Cortex of kidney (tissue), 1 donor: ENCODE measurements at places on chromosomes 16 and 17.

GRCh38 chr17:41308918-41309359, at the start of gene KRTAP16-1:
Gene KRTAP16-1, minus strand, starts transcription at chr17:41309309. Its CDS starts 56 bp downstream, at chr17:41309253.
- no peak for DNase-seq

- DNase-seq: no peak
These were observed 138.4 kb downstream of the PHKB start for GRCh38 chr16:47599512-47599911.

- DNase-seq: no peak
These were observed 4.0 kb upstream of the BAIAP2 start for GRCh38 chr17:81030741-81031565.

DNA sequence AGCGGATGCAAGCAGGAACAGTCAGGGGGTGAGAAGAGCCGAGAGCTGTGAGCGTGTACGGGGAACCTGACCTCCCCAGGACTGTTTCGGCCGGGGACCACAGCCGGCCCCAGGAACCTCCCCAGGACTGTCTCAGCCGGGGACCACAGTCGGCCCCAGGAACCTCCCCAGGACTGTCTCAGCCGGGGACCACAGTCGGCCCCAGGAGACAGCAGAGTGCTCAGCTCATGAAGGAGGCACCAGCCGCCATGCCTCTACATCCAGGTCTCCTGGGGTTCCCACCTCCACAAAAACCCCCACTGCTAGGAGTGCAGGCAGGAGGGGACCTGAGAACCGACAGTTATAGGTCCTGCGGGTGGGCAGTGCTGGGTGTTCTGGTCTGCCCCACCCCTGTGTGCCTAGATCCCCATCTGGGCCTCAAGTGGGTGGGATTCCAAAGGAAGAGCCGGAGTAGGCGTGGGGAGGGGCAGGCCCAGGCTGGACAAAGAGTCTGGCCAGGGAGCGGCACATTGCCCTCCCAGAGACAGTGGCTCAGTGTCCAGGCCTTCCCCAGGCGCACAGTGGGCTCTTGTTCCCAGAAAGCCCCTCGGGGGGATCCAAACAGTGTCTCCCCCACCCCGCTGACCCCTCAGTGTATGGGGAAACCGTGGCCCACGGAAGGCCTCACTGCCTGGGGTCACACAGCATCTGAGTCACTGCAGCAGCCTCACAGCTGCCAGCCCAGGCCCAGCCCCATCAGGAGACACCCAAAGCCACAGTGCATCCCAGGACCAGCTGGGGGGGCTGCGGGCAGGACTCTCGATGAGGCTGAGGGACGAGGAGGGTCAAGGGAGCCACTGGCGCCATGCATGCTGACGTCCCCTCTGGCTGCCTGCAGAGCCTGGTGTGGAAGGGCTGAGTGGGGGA, 4.3 kb downstream of the RHBDF1 start:
- no peak for DNase-seq

DNA sequence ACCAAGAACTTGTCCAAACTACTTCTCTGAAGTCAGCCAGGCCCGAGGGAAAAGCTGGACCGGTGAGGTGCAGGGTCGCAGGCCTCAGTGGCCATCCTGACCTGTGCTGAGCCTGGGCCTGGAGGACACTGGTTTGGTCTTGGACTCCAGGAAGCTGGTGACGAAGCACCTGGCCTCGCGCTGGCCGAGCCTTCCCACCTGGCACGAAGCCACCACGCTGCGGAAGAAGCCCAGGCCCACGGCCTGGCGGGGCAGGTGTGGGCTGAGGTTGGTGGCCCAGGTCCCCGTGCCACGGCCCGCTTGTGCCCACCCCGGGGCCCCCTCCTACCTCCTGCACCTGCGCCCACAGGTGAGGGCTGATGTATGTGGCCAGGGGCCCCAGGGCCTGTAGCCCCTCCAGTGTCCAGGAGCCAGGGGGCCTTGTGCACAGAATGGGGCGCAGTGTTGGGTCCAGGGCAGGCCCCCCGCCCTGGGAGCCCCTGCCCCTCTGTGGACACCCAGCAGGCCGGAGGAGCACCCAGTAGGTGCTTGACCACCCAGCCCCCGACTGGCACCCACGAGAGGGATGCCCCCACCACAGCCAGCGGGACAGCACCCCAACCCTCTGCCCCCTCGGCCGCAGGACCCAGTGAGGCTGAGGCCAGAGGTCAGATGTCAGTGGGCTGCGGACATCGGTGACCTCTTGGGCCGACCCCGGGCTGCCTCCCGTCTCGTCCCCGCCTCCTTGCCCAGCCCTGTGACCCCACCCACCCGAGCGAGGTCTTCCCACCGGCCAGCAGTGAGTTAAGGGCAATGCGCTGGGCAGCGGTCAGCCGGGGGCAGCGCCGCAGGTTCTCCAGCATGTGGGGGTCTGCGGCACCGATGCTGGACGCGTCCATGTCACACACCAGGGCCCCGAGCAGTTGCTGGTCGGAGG, 13.8 kb downstream of the MSLN start:
- no peak for DNase-seq

GRCh38 chr17:63095459-63095858, 129.4 kb downstream of the TANC2 start:
- DNase-seq: no peak

DNA sequence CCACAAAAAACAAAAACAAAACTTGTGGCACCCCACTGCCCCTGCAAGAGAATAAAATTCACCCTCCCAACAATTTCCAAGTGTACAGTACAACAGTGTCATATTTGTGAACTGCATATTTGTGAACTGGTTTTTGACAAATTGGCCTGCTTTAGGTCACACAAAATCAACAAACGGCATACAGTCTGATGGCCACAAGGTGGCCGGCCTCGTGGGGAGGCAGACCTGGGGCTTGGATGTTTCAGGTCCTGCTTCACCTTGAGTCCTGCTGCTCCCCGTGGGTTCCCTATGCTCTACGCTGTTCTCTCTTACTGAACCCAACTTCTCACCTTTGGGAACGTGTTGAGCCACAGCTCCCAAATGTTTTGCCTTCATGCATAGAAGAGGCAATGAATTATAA, 102.2 kb downstream of the CDK5R1 start:
- no peak for DNase-seq

DNA sequence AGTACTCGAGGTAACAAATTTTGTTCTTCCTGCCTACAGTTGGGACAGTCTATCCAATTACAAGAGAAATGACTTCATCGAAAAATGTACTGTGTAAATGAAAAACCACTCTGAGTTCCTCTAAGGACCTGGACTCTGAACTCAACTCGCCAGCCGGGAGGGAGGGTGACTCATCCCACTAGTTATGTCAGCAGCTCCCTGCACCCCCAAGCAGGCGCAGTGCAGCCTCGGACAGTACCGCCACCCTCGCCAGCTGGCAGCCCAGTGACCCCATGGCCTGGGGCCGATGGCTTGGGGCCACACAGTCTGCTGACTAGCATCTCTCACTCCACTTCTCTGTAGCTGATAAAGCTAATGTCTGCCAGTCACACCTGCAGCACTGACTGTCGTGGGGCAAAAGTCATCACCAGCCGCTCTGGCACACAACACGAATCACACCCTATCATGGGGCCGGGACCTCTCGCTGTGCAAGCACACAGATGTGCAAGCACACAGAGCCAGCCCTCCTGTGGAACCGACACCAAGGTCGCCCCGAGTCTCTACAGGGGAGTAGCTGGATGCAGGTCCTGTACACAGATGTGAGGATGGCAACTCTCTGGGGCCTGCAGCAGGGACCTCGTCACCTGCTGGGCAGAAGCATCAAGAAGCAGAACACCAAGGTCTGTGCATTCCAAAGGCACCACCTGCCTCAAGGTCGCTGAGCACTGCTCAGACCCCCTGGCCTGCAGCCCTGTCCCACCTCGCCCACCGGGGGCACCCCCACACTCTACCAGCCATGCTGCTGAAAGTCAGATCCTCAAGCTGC, 5.7 kb downstream of the CSNK1D start:
- no peak for DNase-seq

GRCh38 chr16:29232811-29233704, 173.5 kb downstream of the NPIPB11 start:
- DNase-seq: no peak

GRCh38 chr17:19292377-19292711, 55.2 kb downstream of the EPN2 start:
- DNase-seq: no peak

DNA sequence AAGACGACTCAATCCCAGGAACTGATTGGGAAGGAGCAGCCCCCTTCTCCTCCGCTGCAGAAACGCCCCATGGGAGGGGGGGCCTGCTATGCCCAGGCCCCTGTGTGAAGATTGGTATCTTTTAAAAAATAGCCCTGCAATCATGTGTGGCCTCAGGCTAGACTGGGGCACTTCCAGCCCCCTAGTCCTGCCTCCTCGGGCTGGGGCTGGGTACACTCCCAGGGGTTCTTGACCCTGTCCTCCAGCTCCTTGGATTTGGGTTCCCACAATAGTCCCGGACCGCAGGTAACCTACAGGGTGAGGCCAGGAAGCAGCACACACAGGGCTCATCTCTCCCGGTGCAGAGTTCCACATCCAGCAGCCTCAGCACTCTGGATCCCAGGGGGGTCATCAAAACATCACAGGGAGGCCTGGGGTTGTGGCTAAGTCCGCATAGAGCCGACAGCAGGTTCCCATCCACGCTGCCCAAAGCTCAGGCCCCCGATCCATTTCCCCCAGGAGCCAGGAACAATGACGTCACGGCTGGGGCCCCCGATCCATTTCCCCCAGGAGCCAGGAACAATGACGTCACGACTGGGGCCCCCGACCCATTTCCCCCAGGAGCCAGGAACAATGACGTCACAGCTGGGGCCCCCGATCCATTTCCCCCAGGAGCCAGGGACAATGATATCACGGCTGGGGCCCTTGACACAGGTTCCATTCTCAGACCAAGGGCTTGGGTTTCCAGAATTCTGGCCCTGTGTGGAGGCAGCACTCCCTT, 202.4 kb downstream of the IRF8 start:
- no peak for DNase-seq

GRCh38 chr17:518047-518735, 165.6 kb upstream of the RPH3AL start:
- no peak for DNase-seq

- no peak for DNase-seq
These were observed 115.9 kb downstream of the DYNLRB2 start for GRCh38 chr16:80656711-80657150.

DNA sequence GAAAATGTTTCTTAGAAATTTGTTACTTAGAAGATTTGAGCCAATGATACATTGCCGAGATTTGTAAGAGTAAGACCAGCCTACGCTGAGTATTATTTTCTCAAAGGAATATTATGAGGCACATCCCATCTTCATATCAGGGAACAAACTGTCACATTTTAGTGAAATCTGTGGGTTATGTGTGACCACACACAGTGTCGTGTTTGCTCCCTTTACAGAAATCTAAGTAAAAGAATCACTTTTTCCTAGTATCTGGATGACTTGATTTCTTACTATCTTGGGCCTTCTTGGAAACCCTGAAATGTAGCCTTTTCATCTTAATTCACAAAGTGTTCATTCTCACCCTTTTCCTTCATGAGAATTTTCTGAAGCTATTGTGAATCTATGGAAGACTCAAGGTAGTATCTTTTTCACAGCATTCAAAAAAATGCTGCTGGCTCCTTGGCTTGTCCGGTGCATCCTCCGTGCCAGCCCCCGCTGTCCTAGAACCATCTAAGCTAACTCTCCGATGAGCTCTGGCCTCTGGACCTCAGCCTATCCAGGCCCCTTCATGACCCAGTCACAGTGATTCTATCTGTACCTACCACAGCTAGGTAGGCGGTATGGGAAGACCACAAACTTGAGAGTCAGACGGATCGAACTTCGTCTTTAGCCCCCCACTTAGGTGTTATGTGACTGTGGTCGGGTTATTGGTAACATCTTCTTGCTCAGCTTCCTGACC, 524.3 kb downstream of the MAF start:
- DNase-seq: no peak

GRCh38 chr16:55834049-55834448, 1.2 kb upstream of the CES1 start:
- DNase-seq: no peak

DNA sequence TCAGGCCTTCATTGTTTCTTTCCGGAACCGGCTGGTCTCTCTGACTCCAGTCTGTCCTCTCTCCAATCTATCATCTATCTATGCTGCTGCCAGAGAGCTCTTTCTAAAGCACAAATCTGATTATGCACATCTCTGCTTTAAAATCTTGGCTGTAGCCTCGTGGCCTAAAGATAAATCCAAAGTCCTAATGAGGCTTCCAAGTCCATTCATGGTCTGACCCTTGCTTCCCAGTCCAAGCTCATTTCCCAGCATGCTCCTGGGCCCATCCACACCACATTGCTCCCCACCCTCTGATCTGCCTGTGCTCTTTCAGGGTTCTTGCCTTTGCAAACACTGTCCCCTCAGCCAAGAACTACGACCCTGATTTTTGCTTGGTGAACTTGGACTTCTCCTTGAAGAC, 21.5 kb upstream of the PHB1 start:
- DNase-seq: no peak

- DNase-seq: no peak
These were observed 10.3 kb downstream of the CENPV start for GRCh38 chr17:16342979-16343378.

DNA sequence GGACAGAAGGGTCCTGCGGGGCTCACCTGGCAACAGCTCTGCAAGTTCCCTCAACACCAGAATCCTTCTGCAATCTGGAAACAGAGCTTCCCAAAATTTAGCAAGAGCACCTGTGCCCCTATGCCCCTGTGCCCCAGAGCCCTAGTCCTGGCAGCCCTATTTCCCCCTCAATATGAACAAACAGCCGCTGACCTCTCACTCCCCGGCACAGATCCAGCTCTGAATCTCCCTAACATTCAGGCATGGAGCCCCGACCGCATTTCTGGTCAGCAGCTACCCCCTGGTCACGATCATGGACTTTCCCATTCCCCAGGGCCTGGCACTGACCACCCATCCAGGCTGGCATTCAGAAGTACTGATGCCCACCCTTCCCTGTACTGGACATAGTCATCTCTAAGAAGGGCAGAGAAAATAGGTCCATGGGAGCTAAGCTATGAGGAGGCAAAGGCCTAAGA, 110.8 kb upstream of the SMURF2 start:
- no peak for DNase-seq

- DNase-seq: no peak
These were observed 27.2 kb downstream of the MAP3K14 start for GRCh38 chr17:45289301-45290268.

- DNase-seq: no peak
These were observed 8.3 kb upstream of the RBFOX1 start for GRCh38 chr16:7324321-7324720.

- DNase-seq: no peak
These were observed 9.2 kb upstream of the ACSF3 start for GRCh38 chr16:89084411-89084810.

DNA sequence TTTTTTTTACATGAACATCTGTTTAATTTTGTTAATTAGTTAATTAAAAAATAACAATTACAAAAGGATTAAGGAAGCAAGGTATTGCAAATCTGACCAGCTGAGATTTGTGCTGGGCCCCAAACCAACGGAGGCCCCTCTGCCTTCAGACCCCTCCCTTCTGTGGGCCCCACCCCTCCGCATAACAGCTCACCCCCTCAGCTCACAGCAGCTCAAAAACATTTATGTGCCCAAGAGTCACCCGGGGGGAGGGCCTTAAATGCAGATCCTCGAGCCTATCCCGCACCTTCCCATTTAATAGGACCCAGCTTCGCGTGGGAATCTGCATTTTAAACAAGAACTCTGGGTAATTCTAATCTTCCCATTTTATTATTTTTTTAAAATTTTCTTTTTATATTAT, 75.0 kb downstream of the MGAT5B start:
- DNase-seq: no peak
